ENCODE measurements at places on chromosomes 12 and 14. TPM values are rescaled to one million over a fixed set of nuclear protein-coding genes. Genes with fewer than 3 reads are reported as not detected.
A peak's percentile ranks its signal among the peaks of the same experiment; 100 is the strongest.

GRCh38 chr12:57740656-57741412, 2.3 kb upstream of the AGAP2 start:
- no peak for DNase-seq
- H3K27me3 ChIP-seq: peaks cover 33% of the 10 kb centered on the region
- no peak overlapping the region for H3K4me3 ChIP-seq

DNA sequence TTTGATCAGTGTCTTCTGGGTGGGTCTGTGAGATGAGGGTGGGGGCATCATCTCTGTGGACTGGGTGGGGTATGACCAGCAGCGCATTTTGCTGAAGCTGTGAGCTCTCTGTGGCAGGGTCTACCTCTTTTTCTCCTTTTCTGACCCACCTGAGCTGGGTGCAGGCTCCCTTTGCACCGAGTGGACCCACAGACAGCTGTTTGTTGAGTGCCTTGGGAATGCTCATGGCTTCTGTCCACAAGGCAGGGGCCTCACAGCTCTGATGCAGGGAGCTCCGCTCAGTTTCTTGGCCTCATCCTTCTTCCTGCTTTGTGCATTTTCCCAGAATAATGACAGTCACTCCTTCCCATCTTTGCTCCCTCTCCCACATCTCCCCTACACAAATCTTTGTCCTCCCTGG, 380.6 kb downstream of the DPF3 start:
- peaks cover 19% of the 10 kb centered on the region for H3K27me3 ChIP-seq
- H3K27ac ChIP-seq: no peak overlapping the region
- H3K4me3 ChIP-seq: no peak overlapping the region
- H3K4me1 ChIP-seq: peaks cover 3% of the 10 kb centered on the region
- no peaks in the 10 kb centered on the region for H3K36me3 ChIP-seq

DNA sequence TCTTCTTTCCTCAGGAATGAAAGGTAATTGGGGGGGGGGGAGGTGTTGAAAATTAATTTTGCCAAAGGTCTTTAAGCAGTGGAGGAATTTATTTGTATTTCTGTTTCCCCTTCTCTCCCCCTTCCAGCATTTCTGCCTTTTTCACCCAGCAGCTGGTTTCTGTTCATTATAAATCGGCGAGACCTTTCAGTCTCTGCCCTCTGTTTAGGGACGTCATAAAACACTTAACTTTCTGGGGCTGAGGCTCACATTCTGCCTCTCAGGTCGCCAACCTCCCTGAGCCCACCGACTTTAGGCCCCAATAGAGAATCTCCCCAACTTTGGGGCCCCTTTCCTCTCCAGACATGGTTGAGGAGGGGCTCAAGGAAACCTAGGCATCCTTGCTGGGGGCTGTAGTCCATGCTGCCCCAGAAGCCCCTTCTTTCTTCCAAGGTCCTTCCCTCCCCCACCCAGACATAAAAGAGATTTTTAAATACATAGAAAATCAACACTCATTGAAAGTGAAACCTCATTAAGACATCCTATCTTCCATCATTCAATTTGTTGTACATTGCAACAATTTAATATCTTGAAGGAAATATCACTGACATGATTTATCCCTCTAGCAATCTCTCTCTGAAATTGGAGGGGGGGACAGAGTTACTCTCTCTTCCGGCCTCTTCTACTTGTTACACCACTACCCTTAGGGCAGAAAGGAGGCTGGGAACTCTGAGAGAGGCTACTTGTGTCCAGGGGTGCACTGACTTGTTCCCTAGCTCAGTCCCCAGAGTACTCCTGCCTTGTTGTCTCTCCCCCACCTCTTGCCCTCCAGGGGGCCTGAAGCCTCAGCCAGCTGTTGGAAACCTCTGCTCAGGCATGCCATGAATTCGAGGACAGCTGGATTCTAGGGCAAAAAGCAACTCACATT, 2.5 kb upstream of the HOXC6 start:
- no peak overlapping the region for H3K4me3 ChIP-seq
- H3K4me1 ChIP-seq: peaks cover 9% of the 10 kb centered on the region
- no peak overlapping the region for H3K27ac ChIP-seq
- peaks cover 6% of the 10 kb centered on the region for H3K36me3 ChIP-seq
- DNase-seq: no peak

- H3K27me3 ChIP-seq: no peaks in the 10 kb centered on the region
- H3K4me3 ChIP-seq: peak overlapping the region; percentile 61
- H3K36me3 ChIP-seq: no peaks in the 10 kb centered on the region
- DNase-seq: no peak
- H3K4me1 ChIP-seq: peaks cover 10% of the 10 kb centered on the region
Measured at GRCh38 chr14:21191261-21191808, 35.5 kb upstream of the OR5AU1 start.

- DNase-seq: no peak
- no peak overlapping the region for H3K4me3 ChIP-seq
- no peaks in the 10 kb centered on the region for H3K27me3 ChIP-seq
Measured at GRCh38 chr12:43942379-43942778, 106.5 kb downstream of the TMEM117 start.

GRCh38 chr12:54338698-54339296, 13.9 kb downstream of the COPZ1 start:
- no peak for DNase-seq
- H3K27me3 ChIP-seq: no peaks in the 10 kb centered on the region
- peaks cover 17% of the 10 kb centered on the region for H3K36me3 ChIP-seq
- peaks cover 21% of the 10 kb centered on the region for H3K4me1 ChIP-seq
- H3K27ac ChIP-seq: no peak overlapping the region

GRCh38 chr12:131230340-131231031, 276.8 kb downstream of the ADGRD1 start:
- no peak overlapping the region for H3K4me3 ChIP-seq
- H3K36me3 ChIP-seq: no peaks in the 10 kb centered on the region
- peak; percentile 55 for DNase-seq
- H3K4me1 ChIP-seq: peaks cover 3% of the 10 kb centered on the region
- peaks cover 6% of the 10 kb centered on the region for H3K27me3 ChIP-seq

DNA sequence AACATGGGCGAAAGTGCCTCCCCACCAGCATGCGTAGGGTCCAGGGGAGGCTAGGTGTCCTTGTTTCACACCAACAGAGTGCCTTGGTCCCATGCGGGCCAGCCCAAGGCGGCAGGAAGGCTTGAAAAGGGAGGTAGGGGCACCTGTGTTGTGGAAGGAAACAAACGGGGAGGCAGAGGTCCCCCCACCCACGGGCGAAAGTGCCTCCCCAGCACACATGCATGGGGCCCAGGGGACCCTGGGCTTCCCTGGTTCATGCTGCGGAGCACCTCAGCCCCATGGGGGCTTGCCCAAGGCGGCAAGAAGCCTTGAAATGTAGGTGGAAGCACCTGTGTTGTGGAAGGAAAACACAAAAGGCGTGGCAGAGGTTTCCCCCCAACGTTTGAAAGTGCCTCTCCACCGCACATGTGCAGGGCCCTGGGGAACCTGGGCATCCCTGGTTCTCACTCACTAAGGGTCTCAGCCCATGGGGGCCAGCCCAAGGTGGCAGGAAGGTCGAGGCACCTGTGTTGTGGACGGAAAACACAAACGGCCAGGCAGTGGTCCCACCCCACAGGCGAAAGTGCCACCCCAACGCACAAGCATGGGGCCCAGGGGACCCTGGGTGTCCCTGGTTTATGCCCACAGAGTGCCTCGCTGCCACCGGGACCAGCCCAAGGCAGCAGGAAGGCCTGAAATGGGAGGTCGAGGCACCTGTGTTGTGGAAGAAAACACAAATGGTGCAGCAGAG, 374.7 kb downstream of the ALG10 start:
- no peak overlapping the region for H3K27ac ChIP-seq
- H3K4me3 ChIP-seq: no peak overlapping the region
- DNase-seq: peak; percentile 65
- no peaks in the 10 kb centered on the region for H3K4me1 ChIP-seq
- H3K27me3 ChIP-seq: no peaks in the 10 kb centered on the region

DNA sequence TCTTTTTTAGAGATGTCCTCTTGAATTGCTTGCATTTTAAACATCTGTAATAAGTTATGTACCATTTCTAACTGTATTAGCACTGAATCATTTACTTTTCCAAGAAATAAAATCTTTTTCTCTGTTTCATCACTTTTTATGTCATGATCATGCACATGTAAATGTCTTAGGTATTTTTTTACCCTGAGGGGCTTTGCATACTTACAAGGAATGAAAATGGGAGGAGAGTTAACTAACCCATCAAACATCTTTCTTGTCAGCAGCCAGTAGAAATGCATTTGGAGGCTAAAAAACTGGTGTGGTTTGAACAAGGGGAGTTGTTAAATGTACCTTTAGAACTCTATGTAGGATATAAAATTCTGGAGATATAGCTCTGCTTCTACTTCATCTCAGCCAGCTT, 1080.3 kb downstream of the GALC start:
- no peak overlapping the region for H3K4me3 ChIP-seq
- H3K36me3 ChIP-seq: no peaks in the 10 kb centered on the region
- H3K27ac ChIP-seq: no peak overlapping the region
- no peaks in the 10 kb centered on the region for H3K4me1 ChIP-seq
- no peaks in the 10 kb centered on the region for H3K27me3 ChIP-seq

GRCh38 chr12:15896867-15897266, 14.3 kb upstream of the DERA start:
- peaks cover 11% of the 10 kb centered on the region for H3K4me1 ChIP-seq
- H3K36me3 ChIP-seq: peaks cover 15% of the 10 kb centered on the region
- H3K27ac ChIP-seq: no peak overlapping the region

DNA sequence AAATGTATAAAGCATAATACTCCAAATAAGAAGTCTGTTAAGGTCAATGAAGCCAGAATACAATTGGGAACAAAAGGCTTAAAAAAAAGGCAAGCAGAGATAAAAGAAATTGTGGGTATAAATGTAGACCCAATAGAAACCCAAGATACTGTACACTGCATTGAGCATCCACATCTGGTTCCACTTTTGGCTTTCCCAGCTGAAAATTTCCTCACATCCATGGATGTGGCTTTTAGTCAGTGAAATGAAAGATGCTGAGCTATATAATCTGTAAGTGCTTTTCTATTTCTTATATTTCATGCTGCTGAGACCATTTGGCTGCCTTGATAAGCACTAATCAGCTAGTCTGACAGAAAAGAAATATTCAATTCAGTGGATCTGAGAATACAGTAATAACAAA, 83.5 kb downstream of the PTPRR start:
- no peak for DNase-seq
- no peaks in the 10 kb centered on the region for H3K36me3 ChIP-seq
- H3K4me3 ChIP-seq: no peak overlapping the region
- H3K27ac ChIP-seq: no peak overlapping the region

- DNase-seq: no peak
- no peaks in the 10 kb centered on the region for H3K4me1 ChIP-seq
- H3K4me3 ChIP-seq: no peak overlapping the region
- H3K27me3 ChIP-seq: no peaks in the 10 kb centered on the region
- H3K36me3 ChIP-seq: peaks cover 15% of the 10 kb centered on the region
Measured at GRCh38 chr12:104769144-104769561, 188.9 kb downstream of the SLC41A2 start.

- peaks cover 23% of the 10 kb centered on the region for H3K36me3 ChIP-seq
- H3K27ac ChIP-seq: no peak overlapping the region
- no peak for DNase-seq
- no peaks in the 10 kb centered on the region for H3K27me3 ChIP-seq
Measured at GRCh38 chr14:73729556-73730265, 15.5 kb upstream of the PNMA1 start.

GRCh38 chr12:67533159-67533558, 115.4 kb upstream of the DYRK2 start:
- no peaks in the 10 kb centered on the region for H3K27me3 ChIP-seq
- no peaks in the 10 kb centered on the region for H3K36me3 ChIP-seq
- H3K27ac ChIP-seq: no peak overlapping the region
- no peak overlapping the region for H3K4me3 ChIP-seq
- H3K4me1 ChIP-seq: peaks cover 35% of the 10 kb centered on the region

- peak overlapping the region; percentile 99 for H3K27ac ChIP-seq
- peak; percentile 92 for DNase-seq
- H3K4me3 ChIP-seq: peak overlapping the region; percentile 54
Measured at GRCh38 chr14:89813617-89814031, 140.9 kb downstream of the EFCAB11 start.

GRCh38 chr14:56378475-56378877, 201.1 kb upstream of the TMEM260 start:
- no peak overlapping the region for H3K4me3 ChIP-seq
- no peak for DNase-seq
- H3K27me3 ChIP-seq: peaks cover 7% of the 10 kb centered on the region
- peaks cover 2% of the 10 kb centered on the region for H3K36me3 ChIP-seq
- peaks cover 16% of the 10 kb centered on the region for H3K4me1 ChIP-seq

DNA sequence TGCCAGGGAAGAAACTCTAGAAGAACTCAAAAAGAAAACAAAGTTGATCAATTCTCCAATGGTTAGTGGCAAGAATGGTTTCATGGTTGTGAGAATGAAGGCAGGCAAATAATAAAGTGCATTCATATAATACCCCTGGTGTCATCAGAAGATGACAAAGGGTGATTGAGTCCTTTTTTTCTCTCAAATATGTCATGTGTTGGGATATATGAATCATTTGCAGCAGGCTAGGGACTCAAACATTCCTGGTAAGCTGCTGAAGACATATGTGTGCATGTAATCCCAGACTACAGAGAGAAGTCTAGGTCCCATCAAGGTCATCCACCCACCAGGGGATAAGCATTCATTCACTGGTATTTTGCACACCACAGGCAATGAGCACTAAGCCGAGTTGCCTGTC, 82.4 kb upstream of the MYF6 start:
- H3K27me3 ChIP-seq: no peaks in the 10 kb centered on the region
- no peak overlapping the region for H3K27ac ChIP-seq
- DNase-seq: no peak

- H3K36me3 ChIP-seq: no peaks in the 10 kb centered on the region
- H3K27me3 ChIP-seq: peaks cover 25% of the 10 kb centered on the region
- H3K4me1 ChIP-seq: peaks cover 2% of the 10 kb centered on the region
- H3K4me3 ChIP-seq: no peak overlapping the region
Measured at GRCh38 chr12:115922952-115923564, 354.4 kb downstream of the MED13L start.

DNA sequence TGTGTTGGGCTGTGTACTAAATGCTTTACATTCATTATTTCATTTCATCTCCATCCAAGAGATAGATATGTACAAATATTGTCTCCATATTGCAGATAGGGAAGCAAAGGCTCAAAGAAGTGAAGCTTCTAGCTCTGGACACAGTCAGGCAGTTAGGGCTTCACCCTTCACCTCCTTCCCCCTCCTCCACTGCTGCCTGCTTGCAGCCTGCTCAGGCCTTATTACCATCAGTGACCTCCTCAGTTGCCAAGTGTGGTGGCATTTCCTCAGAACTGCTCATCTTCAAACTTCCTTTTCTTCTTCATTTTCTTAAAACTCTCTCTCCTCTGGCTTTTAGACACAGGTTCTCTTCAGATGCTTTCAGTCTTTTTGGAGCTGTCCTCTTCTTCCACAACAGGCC, 4.7 kb upstream of the GPATCH2L start:
- H3K36me3 ChIP-seq: peaks cover 8% of the 10 kb centered on the region
- no peak for DNase-seq
- H3K4me1 ChIP-seq: peaks cover 6% of the 10 kb centered on the region
- H3K27me3 ChIP-seq: peaks cover 27% of the 10 kb centered on the region
- H3K27ac ChIP-seq: no peak overlapping the region

- H3K27ac ChIP-seq: no peak overlapping the region
Measured at GRCh38 chr14:69992564-69992963, 113.3 kb downstream of the SMOC1 start.

GRCh38 chr12:75561921-75562320, 50.5 kb upstream of the KRR1 start:
- no peaks in the 10 kb centered on the region for H3K27me3 ChIP-seq
- H3K36me3 ChIP-seq: no peaks in the 10 kb centered on the region
- H3K27ac ChIP-seq: no peak overlapping the region
- no peak overlapping the region for H3K4me3 ChIP-seq

MORN3 gene
- total RNA-seq: 0.15 TPM

KLRD1 gene
- total RNA-seq: 0.21 TPM

HHIPL1 gene
- total RNA-seq: 1.6 TPM

PTGER2 gene
- total RNA-seq: 2.5 TPM

CCDC175 gene
- total RNA-seq: not detected

GMFB gene
- total RNA-seq: 36.8 TPM

BCL11B gene
- total RNA-seq: 0.17 TPM

IGF1 gene
- total RNA-seq: 0.64 TPM

IFNG-AS1 gene
- total RNA-seq: not detected

Data from chondrocyte (in vitro differentiated cells).